ENCODE measurements at places on chromosomes 3 and 15.

- no peak for DNase-seq
Measured at GRCh38 chr3:114205541-114205940, 26.7 kb upstream of the DRD3 start.

- DNase-seq = no peak
Measured at GRCh38 chr3:68483041-68483440, 449.3 kb downstream of the TAFA4 start.

DNA sequence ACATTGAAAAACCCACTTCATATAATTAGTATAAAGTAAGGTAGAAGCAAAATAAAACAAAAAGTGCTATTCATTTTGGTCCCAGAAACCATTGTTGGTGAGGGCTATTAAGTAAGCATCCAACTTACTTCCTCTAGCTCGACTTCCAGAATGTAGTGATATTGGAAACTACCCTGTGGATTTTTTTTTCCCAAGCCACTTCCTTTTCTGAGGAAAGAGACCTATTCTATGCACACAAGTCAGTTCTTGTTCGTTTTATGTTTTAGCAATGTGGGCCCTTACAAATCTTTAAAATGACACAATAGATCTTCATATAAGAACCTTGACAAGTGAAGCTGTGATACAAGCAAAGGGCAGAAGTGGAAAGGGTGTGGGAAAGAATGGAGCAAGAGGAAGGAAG, 402.0 kb upstream of the TBL1XR1 start:
- DNase-seq = no peak

DNA sequence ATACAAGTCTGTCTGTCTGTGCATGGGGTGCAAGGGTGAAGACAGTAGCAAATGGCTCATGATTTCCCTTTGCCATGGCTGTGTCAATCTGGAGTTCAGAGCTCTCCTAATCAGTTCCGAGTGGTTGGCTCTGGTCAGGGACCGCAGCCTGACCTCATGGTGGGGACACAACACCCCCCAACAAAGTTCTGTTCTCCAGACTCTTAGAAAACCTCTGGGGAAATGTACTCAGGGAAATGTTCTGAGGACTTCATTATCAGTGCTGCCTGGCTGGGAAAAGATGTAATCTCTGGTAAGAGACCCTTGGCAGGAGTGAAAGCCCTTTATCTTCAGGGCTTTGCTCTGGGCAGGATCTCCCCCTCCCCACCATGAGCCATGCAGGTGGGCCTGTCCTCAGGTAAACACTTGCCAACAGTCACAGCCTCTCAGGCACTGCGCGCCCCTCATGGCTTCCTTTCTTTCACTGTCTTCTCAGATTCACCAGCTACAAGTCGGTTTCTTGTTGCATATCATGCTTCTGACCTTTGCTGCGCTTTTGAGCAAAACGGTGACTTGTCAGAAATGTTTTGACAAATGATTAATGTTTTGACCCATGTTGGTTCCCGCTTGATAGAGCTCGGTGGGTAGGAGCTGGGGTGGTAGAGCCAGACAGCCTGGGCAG, 95.5 kb downstream of the ST6GAL1 start:
- DNase-seq = no peak

DNA sequence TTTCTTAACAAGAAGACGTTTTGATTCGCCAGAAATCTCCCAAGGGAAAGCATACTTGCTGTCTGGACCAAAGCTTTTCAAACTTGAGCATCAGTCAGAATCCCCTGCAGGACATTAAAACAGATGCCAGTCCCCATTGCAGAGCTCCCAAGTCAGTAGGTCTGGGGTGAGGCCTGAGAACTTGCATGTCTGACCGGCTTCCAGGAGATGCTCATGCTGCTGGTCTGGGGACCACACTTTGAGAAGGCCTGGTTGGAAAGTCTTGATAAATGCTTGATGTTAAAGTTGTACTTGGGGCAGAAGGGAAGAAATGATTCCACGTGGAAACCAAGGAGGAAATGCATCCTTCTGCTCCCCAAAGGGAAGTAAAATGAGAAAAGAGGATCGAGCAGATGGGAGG, 24.3 kb upstream of the CAV3 start:
- DNase-seq = no peak

- no peak for DNase-seq
Measured at GRCh38 chr15:80450811-80451321, 46.7 kb downstream of the ARNT2 start.

Measured in muscle of leg (tissue), 16 donors.